ENCODE measurements at places on chromosomes 12 and 14. TPM values are rescaled to one million over a fixed set of nuclear protein-coding genes. Genes with fewer than 3 reads are reported as not detected.

The C12orf60 gene
- polyA plus RNA-seq = 9.4 TPM

The HCAR2 gene
- not detected for polyA plus RNA-seq

The CLEC9A gene
- polyA plus RNA-seq = not detected

The LUM gene
- not detected for polyA plus RNA-seq

The SYNDIG1L gene
- polyA plus RNA-seq = not detected

The YEATS4 gene
- 31.2 TPM for polyA plus RNA-seq

The SLC6A15 gene
- polyA plus RNA-seq = 75.1 TPM

The SIX6 gene
- polyA plus RNA-seq = not detected

The E2F7 gene
- not detected for polyA plus RNA-seq

The NUMB gene
- polyA plus RNA-seq = 31.3 TPM

The GDF3 gene
- polyA plus RNA-seq = not detected

The RPL10L gene
- not detected for polyA plus RNA-seq

The INSM2 gene
- 5.3 TPM for polyA plus RNA-seq

The GALNT6 gene
- polyA plus RNA-seq = not detected

The ZNF384 gene
- 2.8 TPM for polyA plus RNA-seq

The DPY19L2 gene
- polyA plus RNA-seq = 11.5 TPM

The GPD1 gene
- polyA plus RNA-seq = 3.1 TPM

The TSHR gene
- 2.9 TPM for polyA plus RNA-seq

The KRT4 gene
- polyA plus RNA-seq = not detected

The GPRC5D gene
- polyA plus RNA-seq = not detected

The LALBA gene
- not detected for polyA plus RNA-seq

The ACSM4 gene
- polyA plus RNA-seq = not detected

The OR10AD1 gene
- polyA plus RNA-seq = not detected

The NFE2 gene
- polyA plus RNA-seq = not detected

The MDM1 gene
- 12.8 TPM for polyA plus RNA-seq

The SP7 gene
- polyA plus RNA-seq = not detected

Data from Purkinje cell (primary cell).